Tongue (tissue), 3 donors: ENCODE measurements at places on chromosomes 7 and 10.

DNA sequence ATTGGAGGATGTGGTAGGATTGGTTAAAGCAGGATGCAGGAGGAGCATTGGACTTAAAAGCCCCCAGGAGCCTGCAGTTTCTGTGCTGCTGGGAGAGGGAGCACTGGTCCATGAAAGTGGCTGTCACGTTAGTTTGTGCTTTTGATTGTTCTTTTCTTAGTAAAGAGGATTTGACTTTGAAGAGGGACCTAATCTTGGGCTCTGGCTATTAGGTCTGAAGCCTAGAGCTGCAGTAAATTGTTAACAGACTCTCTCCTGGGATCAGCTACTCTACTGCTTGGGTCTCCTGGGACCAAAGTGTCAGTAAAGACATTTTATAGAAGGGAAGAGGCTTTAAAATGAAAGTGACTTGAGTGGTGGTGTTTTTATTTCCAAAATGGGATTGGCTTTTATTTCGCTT lies 3.7 kb downstream of the ZFYVE27 start:
- DNase-seq: no peak

DNA sequence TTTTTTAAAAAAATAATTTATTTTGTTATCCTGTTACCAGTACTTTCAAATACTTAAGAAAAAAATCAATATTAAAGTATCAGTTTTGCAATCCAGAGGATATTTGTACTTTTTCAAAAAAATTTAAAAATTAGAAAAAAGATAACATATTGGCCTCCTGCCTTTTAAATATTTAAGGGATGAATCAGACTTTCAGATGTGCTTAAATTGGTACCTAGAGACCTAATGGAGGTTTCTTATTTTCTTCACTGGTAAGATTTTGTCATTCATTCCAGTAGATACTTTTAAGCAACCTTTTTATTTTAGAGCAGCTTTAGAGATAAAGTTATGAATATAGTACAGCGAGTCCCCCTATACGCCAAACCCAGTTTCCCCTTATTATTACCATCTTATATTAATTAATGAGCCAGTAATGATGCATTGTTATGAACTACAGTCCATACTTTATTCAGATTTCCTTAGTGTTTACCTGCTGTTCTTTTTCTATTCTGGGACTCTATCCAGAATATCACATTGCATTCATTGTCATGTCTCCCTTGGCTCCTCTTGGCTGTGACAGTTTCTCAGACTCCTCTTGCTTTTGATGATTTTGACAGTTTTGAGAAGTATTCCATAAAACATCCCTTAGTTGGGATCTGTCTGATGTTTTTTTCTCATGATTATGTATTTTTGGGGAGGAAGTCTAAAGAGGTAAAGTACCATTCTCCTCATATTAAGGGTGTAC lies 34.2 kb downstream of the BICC1 start:
- no peak for DNase-seq

- no peak for DNase-seq
These were observed 88.3 kb downstream of the FAM107B start for GRCh38 chr10:14686356-14686755.

- no peak for DNase-seq
These were observed 452.4 kb upstream of the PHF14 start for GRCh38 chr7:10521306-10521705.

GRCh38 chr7:136278057-136278456 lies 300.9 kb upstream of the MTPN start:
- no peak for DNase-seq

- DNase-seq: peak; percentile 37
These were observed 295.5 kb downstream of the AHR start for GRCh38 chr7:17593819-17594419.

- DNase-seq: peak; percentile 98
These were observed 13.1 kb upstream of the CAMK2G start for GRCh38 chr10:73887294-73888039.

- peak; percentile 95 for DNase-seq
These were observed 401.9 kb downstream of the TNS3 start for GRCh38 chr7:47179812-47180515.

DNA sequence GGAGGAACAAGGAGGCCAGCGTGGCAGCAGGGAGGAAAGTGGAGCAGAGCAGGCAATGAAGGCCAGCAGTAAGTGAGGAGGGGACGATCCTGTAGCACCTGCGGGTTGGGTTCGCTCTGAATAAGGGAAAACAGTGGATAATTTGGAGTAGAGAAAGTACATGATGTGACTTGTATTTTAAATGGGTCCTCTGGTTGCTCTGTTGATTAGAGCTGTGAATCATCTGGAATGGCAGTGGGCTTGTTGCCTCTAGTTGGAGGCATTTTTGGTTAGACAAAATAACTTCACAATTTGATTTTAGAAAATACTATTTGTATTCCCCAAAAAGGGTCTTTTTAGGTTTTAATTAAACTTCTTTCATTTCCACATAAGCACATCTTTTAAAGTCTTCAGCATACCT lies 277.4 kb downstream of the ARL4A start:
- DNase-seq: no peak

DNA sequence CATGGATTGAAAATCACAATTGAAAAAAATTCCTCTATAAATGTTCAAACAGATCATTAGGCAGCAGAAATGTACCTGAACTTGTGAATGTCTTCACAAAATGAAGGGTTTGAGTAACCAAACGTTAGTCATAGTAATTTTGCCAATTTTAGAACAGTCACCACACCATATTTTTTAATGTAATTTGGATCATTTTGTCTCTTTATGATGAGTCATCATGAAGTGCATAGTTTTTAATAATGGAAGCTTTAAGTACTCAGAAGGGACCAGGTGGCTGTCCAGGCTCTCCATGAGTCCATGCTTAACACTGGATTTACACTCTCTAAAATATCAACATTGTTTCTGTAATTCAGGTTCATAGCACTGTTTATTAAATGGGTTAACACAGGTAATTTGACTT lies 219.2 kb downstream of the ETV1 start:
- DNase-seq: no peak

GRCh38 chr7:131080754-131081153 lies 246.9 kb upstream of the MKLN1 start:
- no peak for DNase-seq

GRCh38 chr7:122674502-122674901 lies 24.4 kb downstream of the RNF133 start:
- peak; percentile 82 for DNase-seq

- DNase-seq: peak; percentile 47
These were observed at the start of gene MACC1 for GRCh38 chr7:20217193-20217948. MACC1 (minus strand) TSS chr7:20217384; CDS start chr7:20161862, 55,522 bp downstream.

- DNase-seq: no peak
These were observed 559 bp upstream of the STEAP2 start for GRCh38 chr7:90210981-90211380.

DNA sequence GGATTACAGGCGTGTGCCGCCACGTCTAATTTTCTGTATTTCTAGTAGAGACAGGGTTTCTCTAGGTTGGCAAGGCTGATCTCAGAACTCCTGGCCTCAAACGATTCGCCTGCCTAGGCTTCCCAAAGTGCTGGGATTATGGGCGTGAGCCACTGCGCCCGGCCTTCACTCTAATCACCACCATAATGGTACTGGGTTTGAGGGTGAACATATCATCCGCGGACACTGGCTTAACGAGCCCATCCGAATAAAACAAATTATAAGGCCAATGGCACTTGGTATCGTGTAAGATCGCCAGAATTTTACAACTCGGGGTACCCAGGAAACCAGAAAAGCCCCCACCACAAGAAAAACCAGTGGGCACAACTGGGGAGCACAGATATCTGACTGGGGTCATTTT lies 580 bp downstream of the FAM200A start:
- DNase-seq: peak; percentile 17

GRCh38 chr7:22140578-22140977 lies 194.9 kb upstream of the CDCA7L start:
- no peak for DNase-seq

- no peak for DNase-seq
These were observed 22.7 kb upstream of the SLC35B4 start for GRCh38 chr7:134339475-134339874.

DNA sequence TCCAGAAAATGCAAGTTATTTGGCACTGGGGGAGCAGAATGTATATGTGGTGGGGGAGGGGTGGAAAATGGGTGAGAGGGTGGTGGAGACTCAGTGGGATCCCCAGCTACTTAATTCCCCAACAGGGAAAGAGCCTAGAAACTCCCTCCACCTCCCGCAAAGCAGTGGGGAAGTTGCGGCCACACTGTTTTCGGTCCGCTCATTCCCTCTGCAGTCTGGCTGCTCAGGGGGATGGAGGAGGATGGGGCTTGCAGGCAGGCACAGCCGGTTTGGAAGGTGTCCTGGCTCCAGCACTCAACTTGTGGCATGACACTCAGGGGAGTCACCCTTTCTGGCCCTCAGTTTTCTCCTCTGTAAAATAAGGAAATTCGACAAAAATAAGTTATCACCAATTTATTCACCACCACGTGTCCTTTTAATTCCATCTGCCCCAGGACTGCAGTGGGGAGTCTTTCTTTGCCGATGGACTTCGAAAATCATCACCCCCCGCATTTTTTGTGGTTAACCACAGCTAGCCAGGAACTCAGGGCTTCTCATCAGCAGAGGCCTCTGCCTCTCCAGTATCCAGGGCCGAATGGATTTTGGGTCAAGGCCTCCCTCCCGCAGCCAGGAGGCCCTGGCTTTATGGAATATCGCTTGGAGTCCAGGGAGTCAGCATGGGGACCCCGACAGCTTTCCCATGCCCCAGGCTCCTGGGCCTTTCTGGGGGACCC lies 1.6 kb upstream of the HTRA1 start:
- DNase-seq: no peak

DNA sequence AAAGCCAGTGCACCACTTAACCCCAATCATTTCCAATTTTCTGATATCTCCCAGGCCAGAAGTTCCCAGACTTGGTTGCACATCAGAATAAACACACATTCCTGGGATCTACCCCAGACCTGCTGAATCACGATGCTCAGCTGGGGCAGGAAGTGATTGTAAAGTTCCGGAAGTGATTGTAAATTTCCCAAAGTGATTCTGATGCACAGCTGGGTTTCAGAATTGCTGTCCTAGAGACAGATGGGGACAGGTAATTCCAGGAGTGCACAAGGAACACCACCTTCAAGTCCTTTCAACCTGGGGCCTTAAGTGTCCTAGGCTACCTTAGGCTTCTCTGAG lies 104.2 kb upstream of the EEPD1 start:
- DNase-seq: no peak

GRCh38 chr7:50363327-50364060 lies 59.0 kb downstream of the IKZF1 start:
- DNase-seq: no peak

- DNase-seq: no peak
These were observed 16.5 kb downstream of the NPFFR1 start for GRCh38 chr10:70267161-70267933.

DNA sequence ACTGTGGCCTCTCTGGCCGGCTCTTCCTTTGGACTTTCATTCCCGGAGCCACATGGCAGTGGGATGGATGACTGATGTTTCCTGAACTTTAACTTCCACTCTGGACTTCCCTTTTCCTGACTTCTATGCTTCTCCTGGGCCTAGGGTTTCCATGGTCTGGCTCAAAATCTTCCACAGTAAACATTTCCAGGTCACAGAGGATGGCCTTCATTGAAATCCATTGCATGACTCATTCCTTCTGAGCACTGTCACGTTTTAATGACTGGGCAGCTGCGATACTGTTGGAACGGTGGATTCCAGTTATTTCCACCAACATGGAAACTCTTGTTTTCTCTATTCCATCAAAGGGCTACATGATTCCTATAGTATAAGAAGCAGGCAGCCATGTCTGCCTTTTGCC lies 24.4 kb upstream of the ZNF273 start:
- DNase-seq: no peak

DNA sequence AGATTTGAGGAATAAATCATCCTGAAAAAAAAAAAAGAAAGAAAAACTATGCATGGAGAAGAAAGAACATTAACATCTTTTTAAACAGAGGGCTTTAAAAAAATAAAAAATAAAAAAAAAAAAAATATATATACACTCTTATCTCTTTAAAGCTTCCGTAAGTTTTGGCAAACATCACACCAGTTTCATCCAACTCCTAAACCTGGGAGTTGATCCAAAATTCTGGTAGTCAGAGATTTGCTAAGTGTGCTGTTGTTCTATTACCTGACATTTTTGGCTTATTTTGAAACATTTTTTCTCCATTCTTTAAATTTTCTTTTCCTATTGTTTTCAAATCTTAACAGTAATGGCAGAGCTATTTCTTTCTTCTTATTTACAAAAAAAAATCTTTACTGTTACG lies 273.1 kb downstream of the AGMO start:
- DNase-seq: peak; percentile 53

DNA sequence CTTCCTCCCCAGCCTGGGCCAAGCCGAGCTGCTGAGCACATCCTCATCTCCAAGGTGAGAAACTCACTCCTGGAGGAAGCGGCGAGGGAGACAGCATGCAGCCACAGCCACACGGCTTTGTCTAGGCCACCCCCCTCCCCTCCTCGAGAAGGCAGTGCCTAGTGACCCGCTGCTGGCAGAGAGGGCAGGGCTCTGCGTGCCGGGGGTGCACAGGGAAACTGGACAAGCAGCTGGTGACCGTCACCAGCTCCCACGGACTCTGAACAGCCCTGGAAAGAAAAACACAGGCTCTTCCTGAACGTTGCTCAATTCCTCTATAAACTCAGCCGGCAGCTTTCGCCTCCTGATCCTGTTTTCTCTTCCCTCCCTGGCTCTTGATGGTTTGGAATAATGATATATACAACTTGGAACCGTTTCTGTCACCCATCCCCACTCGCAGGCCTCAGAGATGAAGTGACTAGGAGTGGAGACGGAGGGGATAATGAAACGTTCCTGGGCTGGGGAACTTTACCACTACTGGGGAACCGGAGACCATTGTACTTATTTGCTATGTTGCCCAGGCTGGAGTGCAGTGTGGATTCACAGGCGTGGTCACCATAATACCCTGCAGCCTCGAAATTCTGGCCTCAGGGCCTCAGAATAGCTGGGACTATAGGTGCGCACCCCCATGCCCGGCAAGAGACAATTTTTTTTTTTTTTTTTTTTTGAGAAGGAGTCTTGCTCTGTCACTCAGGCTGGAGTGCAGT lies 19.3 kb downstream of the PAPOLB start:
- DNase-seq: no peak

GRCh38 chr7:25454020-25454419 lies 225.7 kb upstream of the NPVF start:
- peak; percentile 40 for DNase-seq

DNA sequence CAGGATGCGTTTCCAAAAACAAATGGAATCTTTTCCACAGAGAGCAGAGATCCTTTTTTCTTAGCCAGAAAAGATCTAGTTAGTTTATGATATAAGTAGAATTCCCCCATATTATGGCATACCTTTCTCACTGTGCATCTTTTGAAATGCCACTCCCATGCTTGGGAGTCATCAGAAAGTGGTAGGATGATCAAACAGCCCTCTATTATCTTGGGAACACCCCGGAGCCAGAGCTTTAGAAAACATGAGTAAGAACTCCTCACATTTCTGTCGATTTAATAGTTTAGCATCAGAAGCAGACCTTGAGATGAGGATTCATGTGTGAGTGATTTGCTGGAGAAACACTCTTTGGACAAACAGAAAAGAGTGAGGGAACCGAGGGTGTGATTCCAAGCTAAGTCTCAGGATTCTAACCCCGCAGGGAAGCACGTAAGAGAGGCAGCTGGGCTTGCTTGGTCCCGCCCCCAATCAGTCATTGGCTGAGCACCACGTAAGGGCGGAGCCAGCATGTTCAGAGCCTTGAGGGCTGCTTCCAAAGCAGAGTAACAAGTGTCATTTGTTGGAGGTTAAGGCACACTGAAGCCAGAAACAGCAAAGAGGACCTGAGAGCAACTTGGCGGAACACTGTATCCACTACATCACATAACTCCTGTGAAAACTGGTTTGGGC lies 43.7 kb upstream of the NXPH1 start:
- DNase-seq: peak; percentile 52

GRCh38 chr10:101221549-101221948 lies 7.7 kb downstream of the LBX1 start:
- peak; percentile 51 for DNase-seq
